ENCODE measurements at places on chromosomes 11 and 22.

- no peak for DNase-seq
Observed at GRCh38 chr22:43481568-43482317, 69.9 kb downstream of the MPPED1 start.

DNA sequence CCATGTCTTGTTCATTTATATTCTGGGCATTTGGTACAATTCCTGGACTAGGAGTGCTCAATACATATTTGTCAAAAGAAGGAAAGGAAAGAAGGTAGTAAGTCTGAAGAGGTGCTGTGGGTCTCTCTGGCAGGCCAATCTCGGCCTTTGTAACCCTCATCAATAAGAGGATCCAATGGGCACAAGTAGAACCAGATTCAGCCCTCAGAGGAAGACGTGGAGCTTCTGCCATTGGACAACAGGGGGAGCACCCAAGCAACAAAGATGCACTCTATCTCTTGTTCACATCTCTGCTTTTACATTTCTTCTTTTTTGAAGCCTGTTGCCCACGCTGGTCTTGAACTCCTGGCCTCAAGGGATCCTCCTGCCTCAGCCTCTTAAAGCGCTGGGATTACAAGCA is 2.2 kb upstream of the VPS11 start:
- DNase-seq = no peak

GRCh38 chr11:114098927-114099326 is 39.4 kb downstream of the ZBTB16 start:
- DNase-seq = peak; percentile 44

DNA sequence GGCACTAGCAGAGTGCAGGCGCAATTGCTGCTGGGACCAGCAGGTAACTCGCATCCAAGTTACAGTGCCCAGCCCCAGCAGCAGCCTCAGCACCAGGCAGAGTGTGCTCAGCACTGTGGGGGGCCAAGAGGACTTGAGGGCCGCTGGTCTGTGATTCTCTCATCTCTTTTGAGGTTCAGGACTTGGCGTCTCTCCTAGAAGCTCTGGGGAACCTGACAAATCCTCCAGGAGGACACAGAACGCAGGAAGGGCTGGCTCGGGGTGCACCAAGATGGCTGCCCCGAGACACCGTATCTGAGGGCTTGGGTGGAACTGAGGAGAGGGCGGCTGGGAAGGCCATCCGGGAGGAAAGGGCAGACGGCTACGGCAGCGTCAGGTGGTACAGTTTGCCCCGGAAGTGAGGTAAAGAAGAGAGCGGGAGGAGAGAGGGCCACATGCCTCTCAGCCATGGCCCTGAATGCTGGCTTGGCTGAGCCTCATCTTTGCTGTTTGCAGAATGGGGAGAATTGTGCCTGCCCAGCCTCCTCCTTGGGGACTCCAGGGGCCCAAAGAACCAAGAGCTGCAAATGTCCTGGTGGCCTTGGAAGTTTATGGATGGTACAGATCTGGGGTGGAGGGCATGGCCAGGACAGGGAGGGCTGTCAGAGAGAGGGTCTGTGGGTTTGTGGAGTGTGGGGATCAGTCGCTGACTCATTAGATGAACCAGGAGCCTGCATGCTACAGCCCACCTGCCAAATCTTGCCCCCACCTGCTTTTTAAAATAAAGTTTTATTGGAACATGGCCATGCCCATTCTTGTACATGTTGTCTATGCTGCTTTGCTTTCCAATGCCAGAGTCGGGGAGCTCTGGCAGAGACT is 78.0 kb downstream of the MYEOV start:
- no peak for DNase-seq

- no peak for DNase-seq
Observed at GRCh38 chr11:116871248-116871647, 33.8 kb upstream of the APOA1 start.

DNA sequence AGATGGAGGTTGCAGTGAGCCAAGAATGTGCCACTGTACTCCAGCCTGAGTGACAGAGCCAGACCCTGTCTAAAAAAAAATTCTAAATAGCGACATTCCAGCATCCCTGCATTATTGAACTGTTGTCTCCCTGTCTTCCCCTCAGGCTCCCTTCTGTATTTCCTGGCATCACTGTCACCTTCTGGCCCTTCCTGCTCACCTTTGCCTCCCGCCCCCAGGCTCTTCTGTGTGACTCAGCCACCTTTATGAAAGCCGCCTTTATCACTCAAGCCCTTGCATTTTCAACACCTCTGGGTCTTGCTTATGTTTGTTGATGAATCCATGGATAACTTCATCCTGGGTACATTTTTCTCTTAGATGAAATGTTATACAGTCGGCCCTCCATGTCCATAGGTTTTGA is 21.1 kb downstream of the UBASH3B start:
- no peak for DNase-seq

GRCh38 chr22:45738206-45738605 is 66.6 kb downstream of the ATXN10 start:
- no peak for DNase-seq

DNA sequence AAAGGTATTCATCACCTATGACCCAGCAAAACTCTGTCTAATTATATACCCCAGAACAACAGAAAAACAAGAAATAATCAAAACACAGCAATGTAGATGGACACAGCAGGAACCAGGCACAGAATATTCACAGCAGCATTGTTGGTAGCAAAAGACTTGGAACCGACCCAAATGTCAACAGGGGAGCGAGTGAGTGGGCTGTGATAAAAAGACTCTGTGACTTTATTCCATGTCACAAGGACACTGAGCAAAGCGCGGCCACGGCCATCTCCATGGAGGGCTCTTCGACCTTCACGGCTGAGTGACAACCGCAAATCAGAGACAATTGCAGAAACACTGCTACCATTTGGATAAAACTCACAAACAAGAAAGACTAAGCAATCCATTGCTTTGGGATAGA is 1373.1 kb downstream of the TBC1D22A start:
- DNase-seq = no peak

DNA sequence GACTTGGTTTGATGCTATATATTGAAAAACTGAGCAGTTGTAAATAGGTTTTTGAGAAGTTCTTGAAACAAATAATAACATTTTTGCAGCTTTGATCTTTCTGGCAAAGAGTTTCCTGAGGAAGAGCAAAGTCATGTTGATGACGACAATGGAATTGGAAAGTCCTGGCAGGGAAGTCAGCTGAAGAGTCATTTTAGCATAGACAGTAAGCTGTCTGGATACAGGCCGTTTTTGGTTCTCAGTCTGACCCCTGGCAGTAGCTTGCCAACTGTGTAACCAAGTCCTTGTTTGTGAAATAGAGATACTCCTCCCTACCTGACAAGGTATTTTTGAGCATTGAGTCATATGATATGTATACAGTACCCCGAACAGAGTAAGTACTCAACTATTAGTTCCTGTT is 193.3 kb downstream of the C11orf91 start:
- no peak for DNase-seq

DNA sequence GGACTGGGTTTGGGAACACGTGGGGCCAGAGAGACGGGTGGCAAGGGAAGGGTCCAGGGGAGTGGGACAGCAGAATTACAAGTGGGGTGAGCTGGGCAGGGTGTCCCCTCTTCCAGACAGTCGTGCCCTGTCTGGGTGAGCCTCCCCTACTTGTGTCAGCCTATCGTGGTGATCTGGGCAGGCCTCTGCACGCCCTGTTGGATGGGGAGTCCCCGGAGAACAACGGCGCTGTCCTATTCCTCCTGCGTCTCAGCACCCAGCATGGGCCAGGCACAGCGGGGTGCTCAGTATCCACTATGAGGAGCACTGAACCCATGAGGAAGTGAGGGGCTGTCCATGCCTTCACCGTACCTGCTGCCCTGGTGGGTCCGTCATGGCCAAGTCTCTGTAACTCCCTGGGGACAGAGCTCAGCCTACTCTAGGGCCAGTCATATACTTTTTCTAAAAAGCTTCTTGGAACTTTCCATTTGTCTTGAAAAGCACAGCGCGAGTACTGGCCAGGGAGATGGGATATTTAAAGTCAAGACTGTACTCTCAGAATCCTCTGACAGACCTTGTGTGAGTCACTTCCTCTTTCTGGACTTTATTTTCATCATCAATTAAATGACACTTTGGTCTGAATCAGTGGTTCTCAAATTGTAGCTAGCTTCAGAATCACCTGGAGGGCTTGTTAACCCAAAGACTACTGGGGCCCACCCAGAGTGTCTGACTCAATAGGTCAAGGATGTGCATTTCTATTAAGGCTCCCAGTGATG is 81.7 kb upstream of the NECTIN1 start:
- DNase-seq = no peak

- no peak for DNase-seq
Observed at GRCh38 chr11:65588199-65589054, 7.2 kb downstream of the KCNK7 start.

GRCh38 chr11:8383627-8384026 is 119.9 kb upstream of the LMO1 start:
- no peak for DNase-seq

GRCh38 chr11:10382518-10382917 is 72.5 kb upstream of the AMPD3 start:
- no peak for DNase-seq

- peak; percentile 11 for DNase-seq
Observed at GRCh38 chr11:88508759-88509581, 171.4 kb upstream of the CTSC start.

- no peak for DNase-seq
Observed at GRCh38 chr11:125465701-125466100, 30.4 kb downstream of the FEZ1 start.

DNA sequence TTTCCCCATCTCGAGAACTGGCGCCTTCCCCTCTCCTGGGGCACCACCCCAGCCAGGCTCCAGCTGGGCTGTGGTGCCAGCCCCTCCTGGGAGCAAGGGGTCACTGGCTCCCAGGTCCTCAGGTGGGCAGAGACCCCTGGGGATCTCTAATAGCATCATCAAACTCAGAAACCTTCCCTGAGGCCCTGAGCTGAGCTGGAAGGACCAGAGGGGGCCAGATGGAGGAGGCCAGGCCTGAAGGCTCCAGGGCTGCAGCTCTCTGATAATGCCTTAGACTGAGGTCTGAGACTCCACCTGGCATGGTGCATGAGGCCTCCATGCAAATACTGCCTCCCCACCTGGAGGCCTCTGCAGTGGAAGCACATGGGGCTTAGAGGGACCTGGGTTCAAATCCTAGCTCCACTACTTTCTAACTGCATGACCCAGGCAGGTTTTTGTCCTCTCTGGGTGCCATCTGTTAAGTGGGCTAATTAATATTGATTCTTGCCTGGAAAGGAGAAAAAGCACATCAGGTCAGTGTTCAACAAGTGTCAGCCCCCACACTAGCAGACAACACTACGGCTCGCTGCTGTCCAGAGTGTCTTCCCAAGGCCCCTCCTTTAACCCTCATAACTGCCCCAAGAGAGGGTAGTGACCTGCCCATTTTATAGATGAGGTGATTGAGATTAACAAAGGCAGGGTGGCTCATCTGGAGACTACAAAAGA is 1.5 kb downstream of the MAPK8IP1 start:
- DNase-seq = no peak

DNA sequence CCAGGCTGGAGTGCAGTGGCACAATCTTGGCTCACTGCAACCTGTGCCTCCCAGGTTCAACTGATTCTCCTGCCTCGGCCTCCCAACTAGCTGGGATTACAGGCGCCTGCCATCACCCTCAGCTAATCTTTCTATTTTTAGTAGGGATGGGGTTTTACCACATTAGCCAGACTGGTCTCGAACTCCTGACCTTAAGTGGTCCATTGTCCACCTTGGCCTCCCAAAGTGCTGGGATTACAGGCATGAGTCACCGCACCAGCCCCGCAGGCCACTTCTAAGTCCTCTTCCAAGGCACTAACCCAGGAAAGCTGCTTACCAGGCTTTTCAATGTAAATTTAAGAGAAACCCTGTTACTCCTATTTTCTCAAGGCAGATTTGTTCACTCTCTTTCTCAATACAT is 50.4 kb downstream of the DENND5A start:
- DNase-seq = no peak
